HepG2 (cell line): ENCODE measurements at places on chromosomes 1 and 21. TPM values are rescaled to one million over a fixed set of nuclear protein-coding genes. Genes with fewer than 3 reads are reported as not detected.

RGSL1 gene
- total RNA-seq = not detected in 2 replicates

PTPN7 gene
- total RNA-seq = not detected in 2 replicates

CD84 gene
- not detected in 2 replicates for total RNA-seq

NUP210L gene
- total RNA-seq = not detected in 2 replicates

ZBTB7B gene
- total RNA-seq = 10.1 and 15.5 TPM in 2 replicates

BNIPL gene
- total RNA-seq = 0.20 and 0.40 TPM in 2 replicates

OR4F29 gene
- 0.42 TPM in 1 of 2 replicates, not detected in the other for total RNA-seq

TFB2M gene
- 31.4 and 45.9 TPM in 2 replicates for total RNA-seq

CRNN gene
- total RNA-seq = not detected in 2 replicates

TDRKH gene
- 5.4 and 5.6 TPM in 2 replicates for total RNA-seq

HRNR gene
- not detected in 2 replicates for total RNA-seq

SPRR2E gene
- total RNA-seq = not detected in 2 replicates

AKT3 gene
- 0.07 and 0.22 TPM in 2 replicates for total RNA-seq

FUBP1 gene
- 166 and 192 TPM in 2 replicates for total RNA-seq

FAAH gene
- 1.5 and 11.0 TPM in 2 replicates for total RNA-seq

OR2AK2 gene
- total RNA-seq = not detected in 2 replicates

IGSF21 gene
- total RNA-seq = not detected in 2 replicates

MTR gene
- 36.1 and 51.6 TPM in 2 replicates for total RNA-seq

CASZ1 gene
- 2.3 and 3.7 TPM in 2 replicates for total RNA-seq

OPTC gene
- total RNA-seq = not detected in 2 replicates

KIF17 gene
- 0.24 and 0.25 TPM in 2 replicates for total RNA-seq

TAS1R1 gene
- total RNA-seq = 0.98 and 1.4 TPM in 2 replicates

DPT gene
- total RNA-seq = not detected in 2 replicates

SPRR1A gene
- not detected in 2 replicates for total RNA-seq

PTGFR gene
- not detected in 2 replicates for total RNA-seq

CHD5 gene
- 0.02 TPM in 1 of 2 replicates, not detected in the other for total RNA-seq

AK4 gene
- 160 and 244 TPM in 2 replicates for total RNA-seq

SPRR3 gene
- not detected in 2 replicates for total RNA-seq

CHRM3 gene
- total RNA-seq = not detected in 2 replicates

SCAF4 gene
- total RNA-seq = 7.8 and 9.1 TPM in 2 replicates

PCAT6 gene
- total RNA-seq = 0.55 and 0.60 TPM in 2 replicates

NMNAT1 gene
- 12.2 and 14.5 TPM in 2 replicates for total RNA-seq

PRAMEF15 gene
- not detected in 2 replicates for total RNA-seq

TMEM51 gene
- total RNA-seq = 6.3 and 12.2 TPM in 2 replicates

CYP4A22 gene
- not detected in 2 replicates for total RNA-seq

FAM177B gene
- not detected in 2 replicates for total RNA-seq

KCNE2 gene
- total RNA-seq = not detected in 2 replicates

NOS1AP gene
- total RNA-seq = 2.5 and 3.3 TPM in 2 replicates

OR6Y1 gene
- total RNA-seq = not detected in 2 replicates

PRELP gene
- not detected in 2 replicates for total RNA-seq

RUNX3 gene
- total RNA-seq = 0.04 TPM in 1 of 2 replicates, not detected in the other

CDA gene
- 0.66 and 0.72 TPM in 2 replicates for total RNA-seq

USH2A gene
- 0.01 and 0.02 TPM in 2 replicates for total RNA-seq

AGRN gene
- total RNA-seq = 7.3 and 29.8 TPM in 2 replicates

RYR2 gene
- total RNA-seq = not detected in 2 replicates

PAQR7 gene
- total RNA-seq = 6.0 and 13.2 TPM in 2 replicates

NES gene
- 12.7 and 16.6 TPM in 2 replicates for total RNA-seq

MR1 gene
- 6.6 and 10.4 TPM in 2 replicates for total RNA-seq

TRIM67 gene
- not detected in 2 replicates for total RNA-seq

TMEM63A gene
- 6.8 and 23.9 TPM in 2 replicates for total RNA-seq

RXFP4 gene
- total RNA-seq = 0.38 TPM in 1 of 2 replicates, not detected in the other

C1QTNF12 gene
- total RNA-seq = 0.29 and 0.64 TPM in 2 replicates

PYHIN1 gene
- total RNA-seq = not detected in 2 replicates

WDR64 gene
- not detected in 2 replicates for total RNA-seq

SLFNL1 gene
- total RNA-seq = 0.07 TPM in 1 of 2 replicates, not detected in the other

MIXL1 gene
- total RNA-seq = 7.6 and 8.6 TPM in 2 replicates

PROK1 gene
- not detected in 2 replicates for total RNA-seq

SLC6A17 gene
- total RNA-seq = not detected in 2 replicates
